ENCODE measurements at places on chromosomes 7 and 10.
A peak's percentile ranks its signal among the peaks of the same experiment; 100 is the strongest.

GRCh38 chr10:13026873-13027272 is 25.4 kb upstream of the CCDC3 start:
- no peaks in the 10 kb centered on the region for H3K27me3 ChIP-seq
- H3K4me1 ChIP-seq = no peaks in the 10 kb centered on the region
- H3K27ac ChIP-seq = no peak overlapping the region
- no peaks in the 10 kb centered on the region for H3K36me3 ChIP-seq

DNA sequence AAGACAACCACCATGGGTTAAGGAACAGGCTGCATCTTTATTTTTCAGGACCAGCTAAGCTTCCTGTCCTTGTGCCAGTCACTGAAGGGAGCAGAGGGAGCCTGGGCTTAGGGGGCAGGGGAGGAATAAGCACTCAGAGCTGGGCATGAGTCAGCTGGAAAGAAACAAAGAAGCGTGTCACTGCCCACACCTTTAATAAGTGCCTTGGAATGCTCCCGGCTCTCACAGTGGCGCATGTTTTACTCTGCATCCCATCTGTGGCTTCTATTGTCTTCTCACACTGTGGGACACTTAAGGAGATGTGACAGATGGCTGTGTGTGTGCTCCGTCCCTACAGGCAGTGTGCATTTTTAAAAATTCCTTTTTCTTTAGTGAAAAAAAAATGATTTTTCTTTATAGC is 71.7 kb downstream of the MTURN start:
- no peaks in the 10 kb centered on the region for H3K4me1 ChIP-seq
- no peak for DNase-seq
- H3K36me3 ChIP-seq = no peaks in the 10 kb centered on the region
- H3K27me3 ChIP-seq = no peaks in the 10 kb centered on the region
- H3K27ac ChIP-seq = no peak overlapping the region
- H3K4me3 ChIP-seq = no peak overlapping the region

DNA sequence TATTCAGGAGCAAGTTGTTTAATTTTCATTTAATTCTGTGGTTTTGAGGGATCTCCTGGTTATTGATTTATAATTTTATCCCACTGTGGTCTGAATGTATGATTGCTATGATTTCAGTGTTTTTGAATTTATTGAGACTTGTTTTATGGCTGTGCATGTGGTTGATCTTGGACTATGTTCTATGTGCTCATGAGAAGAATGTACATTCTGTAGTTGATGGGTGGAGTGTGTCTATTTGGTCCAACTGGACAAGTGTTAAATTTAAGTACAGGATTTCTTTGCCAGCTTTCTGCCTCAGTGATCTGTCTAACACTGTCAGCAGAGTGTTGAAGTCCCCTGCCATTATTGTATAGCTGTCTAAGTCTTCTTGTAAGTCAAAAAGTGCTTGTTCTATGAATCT is 34.8 kb upstream of the KIF5B start:
- no peak overlapping the region for H3K4me3 ChIP-seq
- H3K27ac ChIP-seq = no peak overlapping the region
- no peaks in the 10 kb centered on the region for H3K4me1 ChIP-seq
- DNase-seq = no peak
- no peaks in the 10 kb centered on the region for H3K36me3 ChIP-seq

GRCh38 chr7:101984133-101984879 is 166.9 kb downstream of the CUX1 start:
- H3K36me3 ChIP-seq = no peaks in the 10 kb centered on the region
- no peak for DNase-seq
- no peaks in the 10 kb centered on the region for H3K27me3 ChIP-seq
- H3K4me1 ChIP-seq = no peaks in the 10 kb centered on the region
- H3K27ac ChIP-seq = no peak overlapping the region

GRCh38 chr10:86755454-86755739 is 1.0 kb upstream of the BMPR1A start:
- peaks cover 14% of the 10 kb centered on the region for H3K4me1 ChIP-seq
- no peaks in the 10 kb centered on the region for H3K36me3 ChIP-seq
- no peak for DNase-seq
- no peaks in the 10 kb centered on the region for H3K27me3 ChIP-seq
- H3K4me3 ChIP-seq = peak overlapping the region; percentile 73

GRCh38 chr10:129207297-129207696 is 259.7 kb upstream of the MGMT start:
- no peaks in the 10 kb centered on the region for H3K36me3 ChIP-seq
- H3K4me1 ChIP-seq = no peaks in the 10 kb centered on the region
- DNase-seq = no peak
- no peaks in the 10 kb centered on the region for H3K27me3 ChIP-seq
- no peak overlapping the region for H3K4me3 ChIP-seq
- no peak overlapping the region for H3K27ac ChIP-seq

DNA sequence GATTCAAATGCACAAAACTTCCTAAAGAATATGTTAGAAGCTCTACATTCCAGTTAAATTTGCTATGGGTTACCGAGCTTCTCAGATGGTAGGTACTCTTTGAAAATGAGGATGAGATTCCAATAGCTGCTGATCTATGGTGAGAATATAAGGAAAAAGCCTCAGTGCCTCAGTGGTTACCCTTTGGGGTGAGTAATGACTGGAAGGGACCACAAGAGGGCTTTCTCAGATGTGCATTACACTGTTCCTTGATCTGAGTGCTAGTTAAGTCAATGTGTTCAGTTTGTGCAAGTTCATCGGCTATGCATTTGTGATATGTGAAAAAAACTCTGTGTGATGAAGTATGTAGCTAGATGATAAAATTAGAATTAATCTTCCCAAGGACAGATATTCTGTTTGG is 3.5 kb downstream of the NRCAM start:
- H3K4me3 ChIP-seq = no peak overlapping the region
- peaks cover 19% of the 10 kb centered on the region for H3K27me3 ChIP-seq
- H3K27ac ChIP-seq = no peak overlapping the region
- H3K4me1 ChIP-seq = no peaks in the 10 kb centered on the region
- no peak for DNase-seq

- no peaks in the 10 kb centered on the region for H3K4me1 ChIP-seq
- no peak for DNase-seq
- no peaks in the 10 kb centered on the region for H3K36me3 ChIP-seq
- no peak overlapping the region for H3K27ac ChIP-seq
These were observed 159.5 kb upstream of the HGF start for GRCh38 chr7:81929386-81929785.

DNA sequence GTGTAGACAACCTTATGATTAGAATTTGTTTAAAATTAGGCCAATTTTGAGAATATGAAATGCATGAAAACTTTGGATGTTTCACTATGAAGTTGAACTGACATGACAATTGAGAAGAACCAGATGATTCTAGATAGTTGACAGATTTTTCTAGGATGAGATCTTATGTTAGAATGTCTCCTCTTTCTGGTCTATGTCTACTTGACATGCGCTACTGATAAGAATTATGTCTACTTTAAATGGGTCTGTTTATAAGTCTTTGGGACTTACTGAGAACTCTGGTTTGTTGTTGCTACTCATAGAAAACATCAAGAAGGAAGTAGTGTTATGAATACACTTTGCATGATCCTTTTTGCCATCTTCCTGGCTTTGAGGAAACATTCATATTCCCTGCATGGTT is 228.2 kb upstream of the CCDC6 start:
- no peaks in the 10 kb centered on the region for H3K4me1 ChIP-seq
- no peak overlapping the region for H3K27ac ChIP-seq
- no peaks in the 10 kb centered on the region for H3K36me3 ChIP-seq
- no peak overlapping the region for H3K4me3 ChIP-seq
- no peak for DNase-seq

- no peaks in the 10 kb centered on the region for H3K4me1 ChIP-seq
- H3K27ac ChIP-seq = no peak overlapping the region
- DNase-seq = no peak
- H3K4me3 ChIP-seq = no peak overlapping the region
- H3K36me3 ChIP-seq = no peaks in the 10 kb centered on the region
- H3K27me3 ChIP-seq = no peaks in the 10 kb centered on the region
These were observed 762.9 kb downstream of the GRM8 start for GRCh38 chr7:126489874-126490273.

DNA sequence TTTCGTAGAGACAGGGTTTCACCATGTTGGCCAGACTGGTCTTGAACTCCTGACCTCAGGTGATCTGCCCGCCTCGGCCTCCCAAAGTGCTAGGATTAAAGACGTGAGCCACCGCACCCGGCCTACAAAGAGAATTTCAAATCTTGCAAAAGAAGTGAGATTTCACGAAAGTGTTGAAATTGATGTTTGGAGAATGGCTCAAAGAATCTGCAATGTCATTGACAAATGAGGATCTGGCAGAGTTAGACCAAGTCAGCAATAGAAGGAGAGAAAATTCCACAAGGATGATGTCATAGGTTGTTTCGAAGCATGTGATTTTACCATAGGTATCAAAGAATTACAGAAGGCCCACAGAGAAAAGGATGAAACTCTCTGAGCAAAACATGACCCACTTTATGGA is 71.7 kb downstream of the LYZL2 start:
- H3K4me1 ChIP-seq = no peaks in the 10 kb centered on the region
- no peaks in the 10 kb centered on the region for H3K36me3 ChIP-seq
- H3K27ac ChIP-seq = no peak overlapping the region
- H3K27me3 ChIP-seq = no peaks in the 10 kb centered on the region

DNA sequence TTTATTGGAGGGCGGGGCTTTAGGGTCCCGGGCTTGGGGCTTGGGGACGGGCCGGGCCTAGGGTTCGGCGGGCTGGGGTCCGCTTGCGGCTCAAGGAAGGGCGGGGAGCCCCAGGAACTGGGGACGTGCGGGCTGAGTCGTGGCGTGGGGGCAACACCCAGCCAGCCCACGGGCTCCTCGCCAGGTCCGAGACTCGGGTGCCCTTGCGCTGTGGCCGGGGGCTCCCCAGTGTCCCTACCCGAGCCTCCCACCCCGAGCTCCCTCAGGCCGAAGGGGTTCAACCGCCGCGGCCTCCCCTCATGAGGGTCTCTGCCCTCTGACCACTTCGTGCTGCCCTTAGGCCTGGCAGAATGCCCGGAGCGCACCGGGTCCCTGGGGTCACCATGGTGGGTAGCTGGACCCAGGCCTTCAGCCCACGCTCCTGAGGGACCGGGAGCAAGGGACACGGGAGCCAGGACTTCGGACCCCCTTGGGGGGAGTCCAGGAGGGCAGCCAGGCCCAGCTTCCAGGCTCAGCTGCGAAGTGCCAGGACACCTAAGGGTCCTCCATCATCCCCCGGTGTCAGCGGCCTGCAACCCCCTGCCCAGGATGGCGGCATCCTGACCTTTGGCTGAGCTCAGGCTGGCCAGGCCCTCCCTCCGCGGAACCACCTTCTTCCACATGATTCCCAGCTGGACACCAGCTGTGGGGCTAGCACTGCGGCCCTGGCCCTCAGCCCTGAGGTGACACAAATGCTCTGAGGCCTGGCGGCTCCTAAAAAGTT is 524 bp upstream of the FUOM start:
- H3K4me3 ChIP-seq = no peak overlapping the region
- H3K4me1 ChIP-seq = peaks cover 6% of the 10 kb centered on the region
- no peak for DNase-seq
- no peak overlapping the region for H3K27ac ChIP-seq
- H3K36me3 ChIP-seq = no peaks in the 10 kb centered on the region
- H3K27me3 ChIP-seq = no peaks in the 10 kb centered on the region

DNA sequence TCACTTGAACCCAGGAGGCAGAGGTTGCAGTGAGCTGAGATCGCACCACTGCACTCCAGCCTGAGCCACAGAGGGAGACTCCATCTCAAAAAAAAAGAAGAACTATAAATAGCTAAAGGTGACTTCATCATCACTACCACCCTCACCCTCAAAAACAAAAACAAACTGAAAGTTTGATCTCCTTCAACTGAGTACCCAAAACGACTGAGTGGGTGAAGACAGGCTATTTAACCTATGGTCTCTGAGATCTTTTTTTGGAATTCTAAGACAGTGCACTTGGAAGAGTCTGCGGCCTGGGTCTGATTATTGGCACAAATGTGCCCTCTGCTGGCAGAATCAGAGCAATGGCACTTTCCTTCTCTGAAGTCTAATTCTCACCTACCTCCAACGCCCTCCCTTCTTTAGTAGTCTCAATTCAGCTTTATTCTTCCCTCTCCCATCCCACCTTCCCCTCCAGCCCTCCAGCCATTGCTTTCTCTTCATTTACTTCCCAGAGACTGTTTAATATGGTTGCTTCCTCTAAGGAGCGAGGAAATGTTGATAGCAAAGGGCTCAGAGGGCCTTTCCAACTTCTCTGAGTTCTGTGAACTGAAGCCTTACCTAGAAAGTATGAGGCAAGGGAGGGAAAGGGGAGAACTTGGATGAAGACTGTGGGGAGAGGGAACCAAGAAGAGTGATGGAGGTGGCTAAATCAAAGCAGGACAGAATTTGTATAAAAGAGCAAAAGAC is 2.9 kb upstream of the MYOZ1 start:
- H3K4me3 ChIP-seq = no peak overlapping the region
- H3K27me3 ChIP-seq = no peaks in the 10 kb centered on the region
- peak; percentile 35 for DNase-seq
- H3K4me1 ChIP-seq = no peaks in the 10 kb centered on the region
- H3K36me3 ChIP-seq = no peaks in the 10 kb centered on the region
- H3K27ac ChIP-seq = no peak overlapping the region

GRCh38 chr10:125107166-125107949 is 53.0 kb downstream of the CTBP2 start:
- no peaks in the 10 kb centered on the region for H3K4me1 ChIP-seq
- no peak overlapping the region for H3K27ac ChIP-seq
- H3K36me3 ChIP-seq = no peaks in the 10 kb centered on the region

- H3K4me1 ChIP-seq = no peaks in the 10 kb centered on the region
- no peaks in the 10 kb centered on the region for H3K36me3 ChIP-seq
- DNase-seq = no peak
- no peaks in the 10 kb centered on the region for H3K27me3 ChIP-seq
These were observed at the start of gene CHRM2 for GRCh38 chr7:136868496-136869000. TSS of gene CHRM2 (plus strand) at chr7:136868652. CDS start at chr7:137014866, 146,214 bp downstream.

DNA sequence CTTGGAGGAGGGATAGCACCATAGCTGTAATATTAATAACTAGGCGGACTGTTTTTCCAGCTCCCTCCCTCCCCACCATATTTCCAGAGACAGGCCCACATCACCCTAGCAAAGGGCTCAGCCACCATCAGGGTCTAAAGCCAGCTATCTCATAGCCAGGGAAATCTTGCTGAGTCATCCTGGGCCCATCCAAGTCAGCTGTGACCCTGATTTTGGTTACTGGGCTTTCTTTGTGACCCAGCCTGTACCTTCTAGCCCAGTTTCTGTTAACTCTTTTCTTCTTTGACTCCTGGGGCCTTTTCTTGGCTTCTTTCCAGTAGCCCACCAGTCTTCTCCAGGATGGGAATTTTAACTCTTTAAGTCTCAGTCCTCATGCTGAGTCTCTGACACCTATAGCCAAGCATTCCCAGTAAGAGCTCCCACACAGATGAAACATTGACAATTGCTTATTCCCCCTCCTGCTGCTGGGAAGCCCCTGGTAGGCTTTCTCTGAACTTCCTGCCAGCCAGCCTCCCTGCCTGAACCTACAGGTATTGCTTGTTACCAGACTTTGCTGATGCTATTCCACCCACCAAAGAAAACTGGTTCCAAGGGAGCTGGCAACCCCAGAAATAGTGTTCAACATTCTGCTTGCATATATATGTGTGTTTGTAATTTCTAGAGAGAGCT is 34.8 kb upstream of the ADO start:
- no peak overlapping the region for H3K4me3 ChIP-seq
- no peaks in the 10 kb centered on the region for H3K27me3 ChIP-seq
- H3K36me3 ChIP-seq = no peaks in the 10 kb centered on the region
- no peak overlapping the region for H3K27ac ChIP-seq

GRCh38 chr7:69778138-69778537 is 179.9 kb downstream of the AUTS2 start:
- H3K4me3 ChIP-seq = no peak overlapping the region
- no peak for DNase-seq
- no peak overlapping the region for H3K27ac ChIP-seq
- H3K36me3 ChIP-seq = no peaks in the 10 kb centered on the region
